ENCODE measurements at places on chromosomes 3 and 15.
A peak's percentile ranks its signal among the peaks of the same experiment; 100 is the strongest.

GRCh38 chr3:53890726-53891475 lies 758 bp downstream of the SELENOK start:
- peak; percentile 20 for DNase-seq

DNA sequence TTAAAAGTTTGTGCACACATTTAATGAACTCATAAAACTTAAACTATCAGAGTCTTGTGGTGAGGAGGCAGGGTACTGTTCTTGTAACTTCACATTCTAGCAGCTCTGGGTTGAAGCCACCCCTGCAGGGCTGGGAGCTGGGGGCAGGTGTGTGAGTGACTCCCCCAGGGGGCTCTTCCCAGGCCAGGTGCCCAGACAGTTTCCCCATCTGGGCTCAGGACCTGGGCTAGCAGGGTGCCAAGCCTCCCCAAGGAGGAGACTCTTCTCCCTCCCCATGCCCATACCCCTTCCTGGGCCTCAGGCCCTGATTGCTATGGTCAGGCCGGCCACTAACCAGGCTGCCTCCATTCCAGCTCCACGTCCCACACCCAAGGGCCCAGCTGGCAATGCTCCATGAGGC lies 22.0 kb upstream of the CHCHD6 start:
- no peak for DNase-seq

- no peak for DNase-seq
Measured at GRCh38 chr15:41581110-41581509, 22.1 kb downstream of the TYRO3 start.

DNA sequence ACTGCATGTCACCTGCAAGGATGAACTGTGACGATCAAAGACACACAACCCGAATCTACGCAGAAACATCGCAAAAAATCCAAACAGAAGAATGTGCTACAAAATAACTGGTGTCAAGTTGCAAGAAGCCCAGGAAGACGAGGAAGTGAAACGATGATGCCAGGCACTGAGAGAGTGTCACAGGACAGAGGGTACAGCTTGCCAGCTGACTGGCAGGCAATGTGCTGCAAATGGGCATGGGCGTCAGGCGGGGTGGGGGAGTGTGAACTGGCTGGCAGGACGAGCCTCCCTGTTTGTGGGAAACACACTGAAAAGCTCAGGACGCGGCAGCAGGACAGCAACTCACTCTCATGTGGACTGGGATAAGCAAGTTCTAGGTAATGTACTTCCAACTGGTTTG lies 28.9 kb upstream of the OCA2 start:
- DNase-seq, result peak; percentile 28

DNA sequence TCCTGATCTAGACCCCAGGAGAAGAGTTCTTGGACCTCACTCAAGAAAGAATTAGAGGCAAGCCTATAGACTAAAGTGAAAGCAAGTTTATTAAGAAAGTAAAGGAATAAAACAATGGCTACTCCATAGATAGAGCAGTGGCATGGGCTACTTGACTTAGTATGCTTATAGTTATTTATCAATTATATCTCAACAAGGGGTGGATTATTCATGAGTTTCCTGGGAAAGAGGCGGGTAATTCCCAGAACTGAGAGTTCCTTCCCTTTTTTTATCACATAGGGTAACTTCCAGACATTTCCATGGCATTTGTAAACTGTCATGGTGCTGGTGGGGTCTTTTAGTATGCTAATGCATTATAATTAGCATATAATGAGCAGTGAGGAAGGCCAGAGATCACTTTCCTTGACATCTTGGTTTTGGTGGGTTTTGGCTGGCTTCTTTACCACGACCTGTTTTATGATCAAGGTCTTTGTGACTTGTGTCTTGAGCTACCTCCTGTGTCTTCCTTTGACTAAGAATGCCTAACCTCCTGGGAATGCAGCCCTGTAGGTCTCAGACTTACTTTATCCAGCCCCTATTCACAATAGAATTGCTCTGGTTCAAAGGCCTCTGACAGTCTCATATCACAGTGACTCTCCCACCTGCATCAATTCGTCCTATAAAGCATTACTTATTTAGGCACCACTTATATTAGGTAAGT lies 35.3 kb upstream of the PLSCR2 start:
- DNase-seq, result no peak

Data from mucosa of gallbladder (tissue), 1 donor.